ENCODE measurements at places on chromosomes 1 and 21.

DNA sequence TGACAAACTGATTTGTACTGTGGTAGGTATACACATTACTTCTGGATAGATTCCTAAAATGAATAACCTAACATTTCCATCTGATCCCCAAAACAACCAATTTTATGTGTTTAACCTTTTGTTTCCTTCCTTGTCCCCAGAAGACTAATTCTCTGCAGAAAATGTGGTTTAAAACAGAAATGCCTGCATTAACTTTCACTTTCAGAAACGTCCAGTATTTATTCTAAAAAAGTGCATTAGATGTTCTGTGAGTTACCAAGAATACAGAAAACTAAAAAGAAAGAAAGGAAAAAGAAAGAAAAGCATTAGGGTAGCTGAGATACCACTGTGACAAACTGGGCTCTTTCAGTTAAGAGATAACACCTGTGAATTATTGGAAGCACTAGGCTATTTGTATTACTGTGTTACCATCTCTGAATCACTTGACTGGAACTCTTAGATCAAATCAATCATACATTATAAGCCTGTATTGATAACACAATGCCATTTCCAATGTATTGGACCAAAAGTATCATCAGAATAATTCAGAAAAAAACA is 177.7 kb downstream of the NCAM2 start:
- no peak for DNase-seq

DNA sequence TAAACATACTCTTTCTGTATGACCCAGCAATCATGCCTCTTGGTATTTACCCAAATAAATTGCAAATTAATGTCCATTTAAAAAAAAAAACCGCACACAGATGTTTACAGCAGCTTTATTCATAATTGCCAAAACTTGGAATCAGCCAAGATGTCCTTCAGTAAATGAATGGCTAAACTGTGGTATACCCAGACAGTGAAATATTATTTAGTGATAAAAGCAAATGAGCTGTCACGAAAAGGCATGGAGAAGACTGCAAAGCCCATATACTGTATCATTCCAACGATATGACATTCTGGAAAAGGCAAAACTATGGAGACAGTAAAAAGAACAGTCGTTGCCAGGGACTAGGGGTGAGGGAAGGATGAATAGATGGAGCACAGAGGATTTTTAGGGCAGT is 77.0 kb upstream of the FAM20B start:
- DNase-seq = no peak

- DNase-seq = no peak
Measured at GRCh38 chr1:12052997-12053686, 10.0 kb upstream of the TNFRSF8 start.

GRCh38 chr1:181086926-181087325 is 1.6 kb upstream of the IER5 start:
- no peak for DNase-seq

- no peak for DNase-seq
Measured at GRCh38 chr1:17192394-17193221, 12.3 kb upstream of the PADI1 start.

DNA sequence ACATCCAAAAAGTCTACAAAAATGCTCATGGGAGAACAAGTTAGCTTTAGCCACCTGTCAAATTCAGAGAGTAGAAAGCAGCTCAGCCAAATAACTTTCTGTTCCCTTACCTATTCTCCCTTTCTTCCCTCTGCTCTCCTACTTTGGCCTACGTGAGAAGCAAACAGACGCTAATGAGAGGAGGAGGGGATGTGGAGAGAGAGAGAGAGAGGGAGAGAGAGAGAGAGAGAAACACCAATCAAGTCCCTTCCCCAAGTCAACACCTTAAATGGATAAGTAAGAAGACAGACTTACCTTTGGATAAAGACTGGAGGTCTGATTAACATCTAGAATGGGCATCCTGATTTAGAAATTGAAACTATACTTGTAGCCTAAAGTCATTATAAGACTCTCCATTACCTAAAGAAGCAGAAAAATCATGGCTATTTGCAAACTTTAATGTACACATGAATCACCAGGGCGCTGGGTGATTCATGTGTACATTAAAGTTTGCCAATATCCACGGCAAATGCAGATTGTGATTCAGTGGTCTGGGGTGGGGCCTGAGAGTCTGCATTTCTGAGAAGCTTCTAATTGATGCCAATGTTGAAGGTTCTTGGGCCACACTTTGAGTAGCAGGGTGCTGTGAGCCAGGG is 13.1 kb upstream of the DUSP12 start:
- no peak for DNase-seq

- no peak for DNase-seq
Measured at GRCh38 chr1:47409311-47410067, 6.6 kb upstream of the FOXE3 start.

DNA sequence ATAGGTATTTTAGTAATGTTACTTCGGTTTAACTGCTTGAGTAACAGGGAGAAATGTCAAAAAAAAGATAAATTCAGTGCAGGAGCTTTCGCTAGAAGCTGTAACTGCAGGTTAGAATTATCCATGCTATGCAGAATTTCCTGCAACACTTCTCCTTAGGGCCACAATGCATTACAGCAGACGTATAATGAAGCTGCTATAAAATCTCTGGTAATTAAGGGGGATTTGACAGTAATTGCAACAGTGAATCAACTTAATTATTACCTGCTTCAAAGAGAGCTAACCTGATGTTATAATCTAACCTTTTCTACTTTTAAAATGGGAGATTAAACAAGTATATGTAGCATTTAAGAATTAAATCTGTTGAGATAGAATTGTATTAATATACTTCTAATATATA is 92.6 kb downstream of the ATG4C start:
- DNase-seq = no peak

DNA sequence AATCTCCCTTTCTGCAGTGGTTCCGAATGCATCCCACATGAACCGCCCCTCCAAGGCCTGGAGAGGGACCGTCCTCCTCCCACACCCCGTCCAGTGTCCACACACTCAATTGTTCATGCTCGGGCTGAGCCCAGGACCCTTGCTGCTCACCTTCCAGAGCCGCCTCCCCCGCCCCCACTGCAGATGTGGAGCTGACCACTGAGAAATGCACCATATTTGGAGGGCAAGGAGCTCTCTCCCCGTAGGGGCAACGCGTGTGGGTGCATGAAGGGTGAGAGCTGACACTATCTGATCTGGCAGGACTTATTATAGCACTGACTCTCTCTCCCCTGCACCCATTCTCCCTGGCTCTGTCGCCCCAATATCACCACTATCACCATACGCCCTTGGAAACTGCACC is 4.0 kb upstream of the S100A3 start:
- DNase-seq = no peak

All from activated CD4-positive, alpha-beta T cell treated with anti-CD3 and anti-CD28 coated beads, Interleukin-2, amount 50 U/mL, for 4 hours (primary cell).